Brain (organoid and tissue), 16 donors: ENCODE measurements at places on chromosomes 1 and 21. TPM values are rescaled to one million over a fixed set of nuclear protein-coding genes. Genes with fewer than 3 reads are reported as not detected.
A peak's percentile ranks its signal among the peaks of the same experiment; 100 is the strongest.

GRCh38 chr1:42998386-42998785 is 39.7 kb upstream of the SLC2A1 start:
- DNase-seq: no peak

DNA sequence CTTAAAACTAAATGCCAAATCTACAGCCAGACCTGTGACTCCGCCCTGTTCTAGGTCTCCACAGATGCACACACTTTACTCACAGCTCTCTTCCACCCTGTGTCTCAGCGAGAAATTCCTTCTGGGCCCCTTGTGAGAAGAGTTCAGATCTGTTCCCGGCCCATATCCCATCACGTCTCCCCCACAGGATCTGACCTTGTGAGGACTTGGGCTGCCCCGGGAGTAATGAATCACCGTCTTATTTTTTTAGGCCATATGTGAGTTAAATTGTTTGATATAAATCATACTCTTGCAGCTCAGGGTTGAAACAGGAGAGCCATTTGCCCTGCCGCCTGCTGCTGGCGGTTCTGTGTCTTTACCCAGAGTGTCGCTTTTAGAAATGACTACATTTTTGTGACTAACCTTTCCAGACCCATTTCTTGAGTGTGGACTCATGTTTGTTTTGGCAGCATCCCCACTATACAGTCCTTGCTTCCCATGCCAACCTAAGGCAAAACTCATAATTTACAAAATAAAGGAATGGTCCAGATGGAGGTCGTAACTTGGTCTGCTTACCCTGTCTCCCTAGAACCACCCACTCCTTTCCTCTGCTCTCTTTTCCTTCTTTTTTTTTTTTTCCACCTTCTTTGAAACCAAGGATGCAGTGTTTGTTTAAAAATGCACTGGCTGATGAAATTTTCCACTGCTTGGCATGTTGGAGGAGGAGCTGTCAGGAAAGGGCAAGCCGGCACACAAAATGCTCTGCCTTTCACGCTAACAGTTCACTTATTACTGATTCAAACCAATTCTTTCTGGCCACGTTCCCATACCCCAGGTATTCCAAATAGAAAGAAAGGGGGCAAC is 98.0 kb upstream of the C1orf105 start:
- DNase-seq: peak; percentile 20

- DNase-seq: no peak
Observed at GRCh38 chr21:44345495-44345894, 6.3 kb upstream of the CFAP410 start.

- DNase-seq: no peak
Observed at GRCh38 chr1:16617114-16617631, 3.8 kb upstream of the NBPF1 start.

DNA sequence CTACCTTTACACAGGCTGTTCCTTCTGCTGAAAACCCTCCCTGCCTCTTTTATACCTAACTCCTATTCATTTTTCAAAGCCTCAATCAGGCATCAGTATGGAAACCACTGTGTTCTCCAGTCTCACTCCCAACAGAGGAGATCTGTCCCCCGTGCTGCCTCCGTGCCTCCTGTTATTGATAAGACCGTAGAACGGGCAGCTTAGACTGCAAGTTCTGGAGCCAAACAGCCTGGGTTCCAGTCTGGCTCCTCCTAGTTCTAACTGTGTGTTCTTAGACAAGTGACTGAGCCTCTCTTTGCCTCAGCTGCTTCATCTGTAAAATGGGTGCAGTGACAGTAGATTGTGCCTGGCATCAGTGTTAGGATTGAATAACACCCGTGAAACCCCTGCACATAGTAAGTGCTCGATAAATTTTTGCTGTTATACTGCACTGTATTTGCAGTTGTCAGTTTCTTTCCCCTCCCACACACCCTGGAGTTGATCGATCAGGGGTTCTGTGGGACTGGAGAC is 17.0 kb upstream of the IFFO2 start:
- no peak for DNase-seq

DNA sequence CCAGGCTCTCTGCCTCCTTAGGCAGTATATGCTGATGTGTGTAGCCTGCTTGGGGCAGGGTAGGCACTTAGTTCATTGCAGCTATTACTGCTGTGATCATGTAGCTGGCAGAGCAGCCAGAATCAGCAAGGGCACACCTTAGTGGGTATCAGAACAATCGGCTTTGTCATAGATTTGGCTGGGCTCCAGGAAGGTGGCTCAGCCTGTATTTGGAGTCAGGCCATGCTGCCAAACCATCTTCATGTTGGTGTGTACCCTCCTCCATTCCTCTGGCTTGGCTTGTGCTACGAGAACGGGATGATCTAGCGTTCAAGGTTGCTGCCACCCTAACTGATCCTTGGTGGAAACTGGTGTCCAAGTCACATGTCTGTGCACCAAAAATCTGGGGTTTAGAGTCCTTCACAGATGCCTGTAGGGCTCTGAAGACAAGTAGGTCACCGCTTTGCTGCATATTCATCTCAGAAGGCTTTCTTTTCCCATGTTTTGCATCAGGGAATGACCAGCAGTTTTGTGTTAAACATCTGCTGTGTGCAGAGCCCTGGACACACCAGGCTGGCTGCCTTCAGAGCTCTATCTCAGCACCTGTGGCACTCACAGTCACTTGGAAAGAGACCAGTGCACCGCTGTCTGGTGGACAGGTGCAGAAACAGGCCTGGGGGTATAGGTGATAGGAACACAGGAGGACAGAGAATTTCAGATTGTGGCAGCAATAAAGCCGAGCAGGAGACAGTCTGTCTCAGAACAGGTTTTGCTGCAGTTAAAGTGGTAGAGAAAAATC is 23.7 kb downstream of the VANGL1 start:
- DNase-seq: no peak

Gene A3GALT2
- polyA plus RNA-seq: not detected

Gene TSPEAR
- polyA plus RNA-seq: 2.4 TPM

Gene CHI3L1
- 47.9 TPM for polyA plus RNA-seq

Gene ACTA1
- 0.88 TPM for polyA plus RNA-seq

Gene MPL
- 0.32 TPM for polyA plus RNA-seq

Gene KCNE1
- 0.22 TPM for polyA plus RNA-seq

Gene TNFRSF4
- 1.2 TPM for polyA plus RNA-seq
